MV-4-11 (cell line): ENCODE measurements at places on chromosomes 5 and 9.
A peak's percentile ranks its signal among the peaks of the same experiment; 100 is the strongest.

DNA sequence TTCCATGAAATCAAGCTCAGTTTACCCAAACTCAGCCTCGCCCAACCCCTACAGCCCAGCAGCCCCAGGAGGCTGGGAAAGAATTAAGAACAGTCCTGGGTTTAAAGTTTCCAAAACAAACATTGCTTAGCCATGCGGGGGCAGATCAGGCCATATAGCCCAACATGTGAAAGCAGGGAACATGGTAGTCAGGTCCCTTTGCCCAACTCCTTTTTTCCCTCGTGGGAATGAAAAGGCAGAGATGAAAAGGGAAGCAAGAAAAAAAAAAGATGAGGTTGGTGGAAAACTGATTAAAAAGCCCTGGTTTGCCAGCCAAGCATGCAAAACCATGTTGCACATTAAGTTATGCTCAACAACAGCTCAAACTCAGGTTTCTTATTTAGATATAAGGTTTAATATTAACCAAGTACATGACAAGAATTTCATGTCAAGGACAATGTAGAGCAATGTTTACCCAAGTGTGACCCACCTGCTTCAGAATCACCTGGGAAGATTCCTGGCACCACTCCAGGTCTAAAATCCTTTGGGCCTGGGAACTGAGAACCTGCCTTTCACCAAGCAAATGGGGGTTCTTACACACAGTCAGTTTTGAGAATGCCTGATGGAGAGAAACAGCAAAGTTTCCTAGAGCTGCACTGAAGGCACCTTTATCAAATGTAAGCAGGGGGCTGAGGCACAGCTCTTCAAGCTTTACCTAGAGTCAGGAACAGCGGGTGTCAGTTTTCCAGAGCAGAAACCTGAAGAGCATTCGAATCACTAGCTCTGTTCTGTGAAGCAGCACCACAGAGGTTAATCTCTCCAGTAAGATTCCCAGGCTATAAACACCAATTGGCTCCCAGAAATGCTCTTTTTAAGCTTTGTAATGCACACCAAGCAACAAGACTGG is 1.7 kb downstream of the FREM1 start:
- no peak for DNase-seq

GRCh38 chr5:1005904-1006655 is 2.5 kb upstream of the NKD2 start:
- peak; percentile 20 for DNase-seq

DNA sequence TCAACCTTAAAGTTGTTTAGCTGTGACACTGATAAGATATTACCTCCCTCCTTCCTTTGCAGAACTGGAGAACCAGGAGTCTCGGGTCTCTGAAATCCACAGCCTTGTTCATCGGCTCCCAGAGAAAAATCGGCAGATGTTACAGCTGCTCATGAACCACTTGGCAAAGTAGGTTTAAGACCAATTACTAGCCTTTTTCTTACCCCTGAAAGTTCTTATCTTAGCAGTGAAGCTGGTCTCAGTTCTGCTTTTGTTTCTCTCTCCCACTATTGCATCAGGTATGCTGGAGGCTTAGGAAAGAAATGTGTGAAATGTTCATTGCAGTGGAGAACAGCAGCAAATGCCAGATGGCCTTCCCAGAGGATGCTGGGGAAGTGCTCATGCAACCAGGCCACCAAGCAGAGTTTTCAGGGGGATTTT is 287.4 kb downstream of the ARHGAP26 start:
- DNase-seq, result peak; percentile 94

DNA sequence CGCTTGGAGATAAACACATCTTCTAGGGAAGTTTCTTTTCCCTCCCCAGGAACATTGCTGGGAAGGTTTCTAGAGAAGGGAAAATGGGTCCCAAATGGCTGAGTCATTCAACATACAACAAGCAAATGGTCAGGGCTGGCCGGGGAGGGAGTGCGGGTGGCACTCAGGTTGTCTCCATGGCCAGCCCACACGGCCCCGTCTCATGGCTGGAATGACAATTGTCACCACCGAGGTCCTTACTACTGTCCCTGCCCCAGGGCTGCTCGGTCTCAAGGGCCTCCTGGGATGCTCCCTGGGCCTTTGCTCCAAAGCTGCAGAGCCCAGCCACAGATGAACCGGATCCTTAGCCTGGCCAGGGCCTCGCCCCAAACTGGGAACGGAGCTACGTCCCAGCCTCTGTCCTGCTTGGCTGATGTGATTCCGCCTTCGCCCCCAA is 121.9 kb downstream of the FGF18 start:
- DNase-seq, result no peak

GRCh38 chr9:89994988-89995613 is 390.3 kb downstream of the GADD45G start:
- no peak for DNase-seq

- peak; percentile 47 for DNase-seq
Measured at GRCh38 chr5:101897914-101898313, 398.2 kb downstream of the SLCO4C1 start.

GRCh38 chr5:93107141-93107540 is 473.9 kb downstream of the NR2F1-AS1 start:
- DNase-seq, result no peak

DNA sequence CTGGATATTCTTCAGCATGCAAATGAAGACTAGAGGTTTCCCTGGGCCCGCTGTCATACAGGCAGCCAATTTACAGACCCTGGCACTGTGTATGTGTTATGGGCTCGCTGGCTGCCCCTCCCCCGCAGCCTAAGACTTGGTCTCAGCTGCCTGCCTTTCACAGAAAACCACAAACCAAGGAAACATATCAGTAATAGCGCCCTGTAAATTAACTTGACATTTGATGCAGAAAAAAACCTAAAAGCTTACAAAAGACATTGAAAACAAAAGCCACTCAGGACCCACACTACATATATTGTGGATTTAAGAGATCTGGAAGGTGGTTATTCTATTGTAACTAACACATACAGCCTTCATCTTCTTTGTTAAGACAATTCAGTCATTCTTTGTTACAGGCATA is 287.0 kb upstream of the TMEM161B start:
- peak; percentile 3 for DNase-seq

GRCh38 chr5:96113170-96113939 is 151.7 kb upstream of the ELL2 start:
- DNase-seq, result no peak

- peak; percentile 54 for DNase-seq
Measured at GRCh38 chr5:57408714-57409113, 73.9 kb downstream of the ACTBL2 start.

DNA sequence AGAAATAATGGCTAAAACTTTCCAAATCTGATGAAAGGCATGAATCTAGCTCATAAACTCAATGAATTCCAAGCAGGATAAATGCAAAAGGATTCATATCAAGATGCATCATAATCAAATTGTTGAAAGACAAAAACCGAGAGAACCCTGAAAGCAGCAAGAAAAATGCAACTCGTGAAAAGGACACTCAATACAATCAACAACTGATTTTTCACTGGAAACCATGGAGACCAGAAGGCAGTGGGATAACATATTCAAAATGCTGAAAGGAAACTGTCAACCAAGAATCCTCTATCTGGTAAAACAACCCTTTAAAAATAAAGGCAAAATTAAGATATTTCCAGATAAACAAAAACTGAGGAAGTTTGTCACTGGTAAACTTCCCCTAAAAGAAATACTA is 9.5 kb downstream of the FBXL17 start:
- DNase-seq, result no peak

DNA sequence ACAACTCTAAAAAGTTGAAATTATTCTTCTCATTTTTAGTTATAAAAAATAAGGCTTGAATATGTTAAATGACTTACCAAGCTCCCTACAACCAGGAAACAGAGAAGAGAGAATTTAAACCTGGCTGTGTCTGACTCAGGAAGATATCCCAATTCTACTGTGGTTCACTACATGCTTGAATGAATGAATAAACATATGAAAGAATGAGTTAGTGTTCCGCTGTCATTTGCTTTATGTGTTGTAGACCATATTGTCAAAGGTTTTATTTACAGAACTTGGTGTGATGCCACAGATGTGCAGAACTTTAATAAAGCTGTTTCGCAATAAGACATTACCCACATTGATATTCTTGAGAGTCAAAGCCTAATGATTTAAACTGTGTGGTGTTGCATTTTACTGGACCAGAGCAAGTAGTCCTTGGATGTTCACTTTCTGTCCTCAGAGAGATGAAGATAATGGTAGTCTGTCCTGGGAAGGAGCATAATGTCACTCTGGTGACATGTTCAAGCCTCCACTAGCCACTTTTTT is 313.2 kb downstream of the TRIM32 start:
- no peak for DNase-seq

GRCh38 chr5:174563899-174564298 is 160.5 kb upstream of the MSX2 start:
- no peak for DNase-seq

GRCh38 chr5:9059920-9060691 is 485.8 kb downstream of the SEMA5A start:
- no peak for DNase-seq

GRCh38 chr5:58760222-58760621 is 177.3 kb downstream of the RAB3C start:
- no peak for DNase-seq

- DNase-seq, result no peak
Measured at GRCh38 chr5:159402311-159402710, 72.0 kb upstream of the IL12B start.

- DNase-seq, result no peak
Measured at GRCh38 chr5:2263763-2264162, 381.0 kb upstream of the IRX4 start.

- DNase-seq, result no peak
Measured at GRCh38 chr9:129549139-129549538, 71.8 kb downstream of the C9orf50 start.

DNA sequence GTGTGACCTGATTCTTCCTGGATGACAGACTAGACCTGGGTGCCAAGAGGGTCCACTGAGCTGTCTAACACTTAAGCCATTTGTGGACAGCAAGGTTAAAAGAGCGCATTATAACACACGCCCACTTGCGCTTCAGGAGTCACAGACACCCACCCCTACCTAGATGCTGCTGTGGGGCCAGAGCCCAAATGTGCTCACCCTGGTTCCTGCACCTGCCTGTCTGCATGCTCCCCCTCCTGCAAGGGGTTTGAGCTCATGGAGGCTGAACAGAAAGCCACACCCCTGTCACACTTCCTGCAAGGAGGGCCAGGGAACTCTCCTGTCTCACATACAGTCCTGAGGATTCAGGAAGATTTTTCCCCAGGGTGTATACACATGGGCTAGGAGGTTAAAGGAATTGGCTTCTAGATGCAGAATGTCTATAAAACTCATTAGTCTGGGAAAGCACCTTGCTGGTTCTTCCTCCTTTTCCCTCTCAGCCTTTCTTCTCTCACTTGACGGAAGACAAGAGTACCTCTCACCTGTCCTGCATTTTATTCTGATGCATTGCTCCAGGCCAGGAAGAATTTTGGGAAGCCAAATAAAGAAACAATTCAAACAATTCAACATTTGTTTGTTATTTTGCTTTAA is 87.4 kb upstream of the LHFPL2 start:
- no peak for DNase-seq

GRCh38 chr5:78506261-78507024 is 142.1 kb downstream of the LHFPL2 start:
- no peak for DNase-seq

DNA sequence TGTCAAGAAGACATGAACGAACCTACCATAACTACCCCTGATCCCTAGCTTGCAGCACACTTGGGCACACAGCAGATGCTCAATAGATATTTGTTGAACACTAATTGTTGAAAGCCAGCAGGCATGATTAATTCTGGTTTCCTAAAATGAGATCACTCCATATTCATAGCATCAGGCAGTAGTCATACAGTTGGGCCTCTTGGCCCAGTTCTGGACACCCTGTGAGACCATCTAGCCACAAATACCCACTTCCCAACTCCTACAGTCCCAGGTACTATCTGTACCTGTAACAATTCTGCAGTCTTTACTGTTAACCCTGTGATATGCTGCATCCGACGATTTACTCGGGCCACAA is 24.2 kb downstream of the P4HA2 start:
- DNase-seq, result no peak

DNA sequence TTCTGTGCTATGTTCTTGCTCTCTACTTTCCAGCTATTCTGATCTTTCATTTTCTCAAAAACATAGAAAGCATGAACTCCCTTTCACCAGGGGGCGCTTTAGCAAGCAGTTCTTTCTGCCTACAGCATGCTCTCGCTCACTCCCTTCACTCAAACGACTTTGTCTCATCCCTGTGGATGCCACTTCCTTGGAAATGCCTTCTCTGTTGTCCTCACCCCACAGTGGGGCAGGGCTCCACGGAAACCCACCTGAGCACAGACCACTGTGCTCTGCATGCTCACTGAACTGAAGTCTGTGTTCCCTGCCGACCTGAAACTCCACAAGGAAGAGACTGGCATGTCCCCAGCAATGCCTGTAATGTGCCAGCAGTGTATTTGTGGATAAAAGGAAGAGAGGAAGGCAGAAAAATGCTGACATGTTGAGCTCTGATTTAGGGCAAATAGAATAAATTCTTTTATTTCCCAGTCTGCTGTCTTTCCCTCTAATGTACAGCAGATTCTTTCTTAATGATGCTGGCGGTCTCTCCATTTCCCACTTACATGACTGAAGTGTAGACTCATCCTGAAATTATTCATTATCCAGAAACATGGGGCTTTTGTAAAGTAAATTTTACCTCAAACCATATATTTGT is 4.9 kb upstream of the ROR2 start:
- peak; percentile 3 for DNase-seq

GRCh38 chr9:122526602-122527001 is 491 bp downstream of the OR1N1 start:
- DNase-seq, result no peak

DNA sequence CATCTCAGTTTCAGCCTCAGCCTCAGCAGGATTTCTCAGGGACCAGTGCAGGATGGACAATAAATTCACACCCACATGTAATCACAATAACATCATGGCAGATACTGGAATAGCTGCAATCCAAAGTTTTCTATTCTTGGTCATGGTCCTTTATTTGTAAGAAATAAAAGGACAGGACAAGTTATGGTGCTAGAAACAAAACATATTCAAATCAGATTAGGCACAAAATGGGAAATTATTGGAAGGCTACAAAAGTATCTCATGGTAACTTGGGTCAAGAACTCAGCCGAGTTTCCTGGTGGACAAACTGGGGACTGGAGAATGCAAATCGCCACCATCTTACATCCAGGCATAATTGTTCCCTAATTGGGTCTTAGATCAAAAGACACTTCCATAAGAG is 1768.2 kb upstream of the WWC1 start:
- DNase-seq, result no peak

DNA sequence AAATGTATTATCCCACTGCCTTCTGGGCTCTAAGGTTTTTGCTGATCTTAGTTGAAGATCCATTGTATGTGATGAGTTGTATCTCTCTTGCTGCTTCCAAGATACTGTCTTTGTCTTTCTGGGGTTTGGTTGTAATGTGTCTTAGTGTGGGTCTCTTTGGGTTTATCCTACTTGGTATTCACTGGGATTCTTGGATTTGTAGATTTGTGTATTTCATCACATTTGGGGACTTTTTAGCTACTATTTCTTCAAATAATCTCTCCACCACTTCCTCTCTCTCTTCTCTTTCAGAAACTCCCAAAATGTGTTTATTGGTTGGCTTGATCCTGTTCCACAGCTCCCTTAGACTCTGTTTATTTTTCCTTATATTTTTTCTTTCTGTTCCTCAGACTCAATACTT is 26.5 kb downstream of the IL31RA start:
- DNase-seq, result no peak
